GM03348 (cell line): ENCODE measurements at places on chromosomes 12 and 14.
A peak's percentile ranks its signal among the peaks of the same experiment; 100 is the strongest.

DNA sequence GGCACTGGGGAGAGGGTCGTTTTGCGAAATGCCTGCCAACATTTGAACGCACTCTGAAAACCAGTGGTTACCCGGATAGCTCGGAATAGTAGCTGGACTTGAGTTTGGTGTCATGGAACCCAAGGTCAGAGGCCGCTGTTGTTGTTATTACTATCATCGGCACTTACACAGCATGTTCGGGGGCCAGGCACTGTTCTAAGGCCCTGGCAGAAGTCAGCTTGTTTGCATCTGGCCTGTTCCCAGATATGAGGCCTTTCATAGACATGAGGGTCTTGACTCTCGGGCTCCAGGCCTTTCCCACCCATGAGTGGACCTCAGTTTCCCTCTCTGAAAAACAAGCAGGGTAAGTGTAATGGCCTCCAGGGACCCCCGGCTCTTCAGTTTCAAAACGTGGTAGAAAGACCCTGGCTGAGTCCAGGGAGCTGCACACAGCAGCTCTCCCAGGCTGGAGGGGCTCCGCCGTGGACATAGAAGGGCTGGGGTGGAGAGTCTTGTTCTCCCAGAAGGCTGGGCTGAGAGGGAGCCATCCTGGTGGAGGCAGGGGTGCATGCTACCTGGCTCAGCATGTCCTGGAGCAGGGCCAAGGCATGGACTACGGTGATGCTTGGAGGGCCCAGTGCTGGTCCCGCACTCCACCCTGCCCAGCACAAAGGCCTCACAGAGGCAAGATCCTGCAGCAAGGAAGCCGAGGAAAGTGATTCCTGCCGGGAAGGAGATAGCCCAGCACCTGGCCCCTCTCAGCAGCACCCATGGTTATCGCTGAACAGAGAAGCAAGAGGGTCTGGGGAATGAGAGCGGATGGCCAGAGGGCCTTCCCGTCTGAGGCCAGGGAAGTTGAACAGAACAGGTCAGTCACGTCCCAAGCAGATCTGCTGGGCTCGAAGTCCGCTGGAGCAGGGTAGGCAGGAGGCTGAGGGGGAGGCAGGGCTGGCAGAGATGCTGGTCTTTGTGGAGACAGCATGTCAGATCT, 63.5 kb upstream of the C14orf180 start:
- DNase-seq = no peak

DNA sequence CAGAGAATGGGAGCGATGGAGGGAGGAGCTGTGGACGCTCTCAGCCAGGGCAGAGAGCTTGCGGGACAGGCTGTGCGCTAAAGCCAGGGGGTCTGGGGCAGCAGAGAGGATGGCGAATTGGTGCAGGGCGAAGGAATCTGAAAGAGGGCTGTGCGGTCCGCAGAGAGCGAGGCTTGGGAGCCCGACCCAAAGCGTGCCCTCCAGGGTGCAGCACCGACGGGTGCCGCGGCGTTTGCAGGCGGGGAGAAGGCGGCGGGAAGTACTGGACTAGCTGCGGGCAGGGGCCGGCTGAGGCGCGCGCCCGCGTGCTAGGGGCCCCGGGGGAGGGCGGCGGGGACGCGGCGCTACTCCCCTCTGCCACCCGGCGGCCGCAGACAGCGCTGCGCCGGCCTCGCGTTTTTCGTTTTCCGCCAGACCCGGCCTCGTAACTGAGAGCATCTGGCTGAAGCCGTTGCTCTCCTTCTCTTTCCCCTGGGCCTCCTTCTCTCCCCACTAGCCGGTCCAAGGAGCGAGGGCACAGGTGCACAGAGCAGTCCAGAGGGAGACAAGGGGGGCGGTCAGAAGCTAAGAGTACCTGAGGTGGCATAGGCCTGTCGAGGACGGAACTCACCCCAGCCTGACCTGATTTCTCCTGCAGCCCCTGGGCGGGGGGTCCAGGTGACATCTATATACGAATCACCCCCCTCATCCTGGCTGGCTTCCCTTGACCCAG, 24.9 kb downstream of the SLC6A12 start:
- peak; percentile 95 for DNase-seq

GRCh38 chr12:674272-674781, 11.1 kb upstream of the NINJ2 start:
- no peak for DNase-seq

- no peak for DNase-seq
Observed at GRCh38 chr12:132211816-132212215, 67.6 kb downstream of the NOC4L start.

- DNase-seq = peak; percentile 63
Observed at GRCh38 chr12:88624911-88625310, 44.6 kb upstream of the KITLG start.

GRCh38 chr12:65427646-65428045, 149.2 kb downstream of the MSRB3 start:
- no peak for DNase-seq

DNA sequence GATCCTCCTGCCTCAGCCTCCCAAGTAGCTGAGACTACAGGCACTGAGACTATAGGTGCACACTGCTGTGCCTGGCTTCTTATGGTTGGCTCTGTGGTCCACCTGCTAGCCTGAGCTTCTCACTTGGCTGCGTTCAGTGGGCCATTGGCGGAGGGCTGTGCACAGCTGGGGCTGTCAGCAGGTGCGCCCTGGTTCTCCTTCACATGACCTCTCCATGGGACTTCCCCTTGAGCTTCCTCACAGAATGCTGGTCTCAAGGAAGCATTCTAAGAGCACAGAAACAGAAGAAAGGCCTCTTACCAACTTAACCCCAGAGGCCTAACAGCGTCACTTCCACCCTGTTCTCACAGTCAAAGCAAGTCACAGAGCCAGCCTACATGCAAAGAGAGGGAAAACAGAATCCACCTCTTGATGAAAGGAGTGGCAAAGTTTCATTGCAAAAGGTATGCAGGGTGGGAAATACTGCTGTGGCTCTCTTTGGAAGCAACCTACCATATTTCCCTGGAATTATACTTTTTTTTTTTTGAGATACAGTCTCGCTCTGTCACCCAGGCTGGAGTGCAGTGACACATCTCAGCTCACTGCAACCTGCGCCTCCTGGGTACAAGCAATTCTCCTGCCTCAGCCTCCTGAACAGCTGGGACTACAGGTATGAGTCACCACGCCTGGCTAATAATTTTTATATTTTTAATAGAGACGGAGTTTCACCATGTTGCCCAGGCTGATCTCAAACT, 9.3 kb downstream of the RILPL2 start:
- no peak for DNase-seq

- DNase-seq = no peak
Observed at GRCh38 chr12:108820707-108821406, 36.5 kb downstream of the SSH1 start.

DNA sequence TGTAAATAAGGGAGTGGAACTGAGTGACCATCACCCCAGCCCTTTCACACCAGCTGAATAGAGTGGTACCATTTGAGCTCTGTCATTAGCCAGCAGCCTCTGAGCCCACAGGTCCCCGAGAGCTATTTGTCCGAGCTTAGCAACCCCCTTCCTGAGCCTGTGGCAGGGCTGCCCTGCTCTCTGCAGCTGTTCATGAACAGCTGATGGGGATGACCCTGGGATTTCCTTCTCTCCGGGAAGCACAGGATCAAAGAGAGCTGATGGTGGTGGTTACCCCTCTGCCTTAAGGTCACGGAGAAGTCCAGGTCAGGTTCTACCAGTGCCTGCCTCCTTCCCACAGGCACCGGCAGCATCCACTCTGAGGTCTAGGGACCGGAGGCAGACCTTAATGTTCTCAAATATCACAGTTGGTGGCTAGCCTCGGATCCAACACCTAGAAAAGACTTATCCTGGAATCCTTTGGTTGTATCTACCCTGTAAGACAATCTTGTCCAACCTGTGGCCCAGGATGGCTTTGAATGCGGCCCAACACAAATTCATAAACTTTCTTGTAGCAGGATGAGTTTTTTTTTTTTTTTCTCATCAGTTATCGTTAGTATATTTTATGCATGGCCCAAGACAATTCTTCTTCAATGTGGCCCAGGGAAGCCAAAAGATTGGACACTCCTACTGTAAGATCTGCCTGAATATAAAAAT, 81.1 kb downstream of the ESRRB start:
- no peak for DNase-seq

DNA sequence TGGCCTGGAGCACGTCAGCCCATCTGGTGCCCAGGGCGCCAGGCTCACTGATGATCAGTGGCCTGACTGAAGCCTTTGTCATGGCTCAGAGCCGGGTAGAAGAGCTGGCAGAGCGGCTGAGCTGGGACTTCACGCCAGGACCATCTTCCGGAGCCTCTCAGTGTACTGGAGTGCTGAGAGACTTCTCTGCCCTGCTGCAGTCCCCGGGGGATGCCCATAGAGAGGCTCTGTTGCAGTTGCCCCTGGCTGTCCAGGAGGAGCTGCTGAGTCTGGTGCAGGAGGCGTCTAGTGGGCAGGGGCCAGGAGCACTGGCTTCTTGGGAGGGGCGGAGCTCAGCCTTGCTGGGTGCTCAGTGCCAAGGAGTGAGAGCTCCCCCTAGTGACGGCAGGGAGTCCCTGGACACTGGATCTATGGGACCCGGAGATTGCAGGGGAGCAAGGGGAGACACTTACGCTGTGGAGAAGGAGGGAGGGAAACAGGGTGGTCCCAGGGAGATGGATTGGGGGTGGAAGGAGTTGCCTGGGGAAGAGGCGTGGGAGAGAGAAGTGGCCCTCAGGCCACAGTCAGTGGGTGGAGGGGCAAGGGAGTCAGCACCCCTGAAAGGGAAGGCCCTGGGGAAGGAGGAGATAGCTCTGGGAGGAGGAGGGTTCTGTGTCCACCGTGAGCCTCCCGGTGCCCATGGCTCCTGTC, 2.0 kb downstream of the KHNYN start:
- DNase-seq = peak; percentile 94

DNA sequence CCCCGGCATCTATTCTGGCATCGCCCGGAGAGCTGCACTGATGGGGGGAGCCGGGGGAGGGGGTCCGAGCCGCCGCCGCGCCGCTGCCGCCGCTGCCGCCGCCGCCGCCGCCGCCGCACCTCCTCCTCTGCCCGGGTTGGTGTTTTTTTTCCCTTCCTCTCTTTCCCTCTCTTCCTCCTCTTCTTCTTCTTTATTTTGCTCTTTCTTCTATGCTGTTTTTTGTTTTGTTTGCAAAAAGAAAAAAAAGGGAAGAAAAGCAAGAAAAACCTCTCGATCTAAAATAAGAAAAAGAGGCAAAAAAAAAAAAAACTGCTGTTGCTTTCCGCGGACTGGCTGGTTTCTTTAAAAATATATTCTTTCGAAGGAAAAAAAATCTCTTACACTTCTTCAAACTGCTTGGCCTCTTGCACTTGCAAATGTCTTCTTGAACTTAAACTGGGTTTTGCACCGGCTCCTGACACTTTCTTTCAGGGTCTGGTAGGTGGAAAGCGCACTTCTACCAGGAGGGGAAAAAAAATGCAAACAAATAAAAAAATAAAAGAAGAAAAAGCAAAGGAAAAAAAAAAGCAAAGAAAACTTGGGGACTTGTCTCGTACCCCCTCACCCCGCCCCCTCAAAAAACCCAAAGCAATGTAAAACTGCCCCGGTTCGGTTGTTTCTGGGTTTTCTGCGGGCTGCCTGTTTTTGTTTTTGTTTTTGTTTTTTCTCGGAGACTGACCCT, 616 bp downstream of the BCL11B start:
- DNase-seq = no peak

DNA sequence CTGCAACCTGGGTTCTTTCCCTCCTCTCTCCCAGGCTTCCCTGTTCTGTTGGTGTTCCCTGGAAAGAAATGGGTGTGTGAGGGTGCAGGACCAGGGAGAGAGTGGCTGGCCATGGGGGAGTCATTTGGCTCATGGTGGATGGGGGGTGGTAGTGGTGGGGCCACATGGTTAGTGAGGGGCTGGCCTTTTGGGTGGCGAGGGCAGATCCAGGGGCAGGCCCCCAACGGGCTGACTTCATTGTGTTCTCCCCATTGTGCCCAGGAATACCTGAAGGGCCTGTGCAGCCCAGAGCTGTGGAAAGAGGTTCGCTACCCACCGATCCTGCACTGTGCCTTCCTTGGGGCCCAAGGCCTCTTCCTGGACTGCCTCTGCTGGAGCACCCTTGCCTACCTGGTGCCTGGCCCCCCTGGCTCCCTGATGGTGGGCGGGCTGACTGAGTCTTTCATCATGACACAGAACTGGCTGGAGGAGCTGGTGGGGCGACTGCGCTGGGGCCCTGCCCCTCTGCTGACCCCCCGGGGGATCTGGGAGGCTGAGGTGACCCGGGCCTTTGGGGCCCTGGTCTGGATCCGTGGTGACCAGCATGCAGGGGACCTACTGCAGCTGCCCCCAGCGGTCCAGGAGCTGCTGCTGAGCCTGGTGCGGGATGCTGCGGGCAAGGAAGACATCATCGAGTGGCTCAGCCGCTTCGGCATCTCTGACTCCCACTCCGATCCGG, 9.0 kb downstream of the NYNRIN start:
- DNase-seq = no peak

- peak; percentile 7 for DNase-seq
Observed at GRCh38 chr12:25764892-25765291, 193.6 kb upstream of the RASSF8 start.
